ENCODE measurements at places on chromosomes 6 and 20.

DNA sequence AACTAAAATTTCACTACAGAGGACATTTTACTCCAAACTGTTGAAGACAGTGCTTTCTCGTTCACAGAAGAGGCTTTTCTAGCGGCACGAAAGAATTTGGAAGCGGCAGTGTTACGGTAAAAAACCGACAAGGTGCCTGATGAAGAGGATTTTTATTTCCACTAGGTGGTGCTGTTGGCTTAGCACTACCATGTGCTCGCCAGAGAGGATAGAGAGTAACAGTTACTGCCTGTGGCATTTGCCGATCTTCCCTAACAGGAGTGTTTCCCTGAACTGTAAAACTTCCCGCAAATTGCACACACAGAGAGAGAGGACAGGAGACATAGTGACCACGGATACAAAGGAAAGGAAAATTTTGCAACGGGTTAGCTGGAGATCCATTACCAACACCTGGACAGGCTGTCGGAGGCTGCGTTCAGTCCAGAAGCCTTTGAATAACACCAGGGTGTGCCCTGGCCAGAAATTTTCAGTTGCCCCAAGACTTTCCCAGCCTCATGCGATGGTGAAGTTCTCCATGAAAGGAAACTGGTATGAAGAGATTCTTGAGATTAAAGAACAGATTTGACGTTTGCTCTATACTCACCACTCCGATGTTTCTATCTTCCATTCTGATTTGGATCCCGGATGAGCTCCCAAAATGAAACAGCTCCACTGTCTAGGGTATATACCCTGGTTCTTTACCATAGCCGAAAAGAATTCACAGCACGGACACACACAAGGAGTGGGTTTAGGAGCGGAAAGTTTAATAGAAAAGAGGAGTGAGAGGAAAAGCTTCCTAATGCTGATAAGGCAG, 48.1 kb downstream of the HLA-DPB1 start:
- peak; percentile 48 for DNase-seq

- DNase-seq, result no peak
Observed at GRCh38 chr6:99613409-99613704, 6.7 kb downstream of the PRDM13 start.

- no peak for DNase-seq
Observed at GRCh38 chr20:36569847-36570429, 3.5 kb upstream of the TGIF2 start.

GRCh38 chr6:133724726-133725125, 164.2 kb upstream of the TCF21 start:
- no peak for DNase-seq

GRCh38 chr6:104613416-104614001, 246.2 kb downstream of the HACE1 start:
- DNase-seq, result no peak

DNA sequence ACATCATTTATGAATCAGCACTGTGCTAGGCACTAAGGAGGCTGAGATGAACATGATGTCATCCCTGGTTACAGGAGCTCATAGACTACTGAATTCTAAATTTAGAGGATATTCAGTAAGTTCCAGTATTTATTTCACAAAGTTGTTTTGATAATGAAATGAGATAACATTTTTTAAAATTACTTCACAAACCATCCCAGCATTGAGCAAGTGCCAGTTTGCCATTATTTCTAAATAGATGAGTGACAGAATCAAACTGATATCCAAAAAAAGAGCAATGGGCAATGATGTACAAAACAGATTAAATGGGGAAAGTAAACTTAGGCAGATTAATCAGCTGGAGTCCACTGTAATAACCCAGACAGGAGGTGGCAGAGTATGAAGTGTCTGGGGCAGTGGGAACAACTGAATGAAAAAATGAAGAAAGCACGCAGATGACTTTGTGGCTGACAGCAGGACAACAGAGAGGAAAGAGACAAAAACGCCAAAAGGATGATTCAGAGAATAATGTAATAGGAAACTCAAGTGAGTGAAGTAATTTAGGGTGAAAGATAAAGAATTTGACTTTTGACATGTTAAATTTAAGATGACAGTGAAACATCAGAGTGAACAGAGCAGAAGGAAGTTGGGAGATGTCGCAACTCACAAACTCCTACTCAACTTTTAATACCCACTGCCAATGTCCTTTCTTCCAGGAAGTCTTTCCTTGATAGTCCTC, 70.2 kb downstream of the RCAN2 start:
- no peak for DNase-seq

DNA sequence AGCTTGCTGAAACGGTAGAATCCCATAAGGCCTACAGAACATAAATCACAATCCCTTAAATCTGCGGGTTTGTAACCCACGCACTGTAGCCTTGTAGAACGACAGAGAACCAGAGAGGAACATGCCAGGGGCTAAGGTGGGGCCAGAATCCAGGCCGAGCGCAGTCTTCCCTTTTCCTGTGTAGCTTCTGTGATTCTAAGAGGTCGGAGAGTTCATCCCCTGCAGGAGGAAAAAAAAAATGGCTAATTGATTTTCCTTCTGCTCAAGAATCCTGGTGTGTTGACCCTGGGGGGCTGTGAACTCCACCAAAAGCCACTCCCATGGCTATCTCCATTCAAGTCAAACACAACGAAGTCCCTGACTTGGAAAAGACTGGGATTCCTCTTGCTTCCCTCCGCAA, 96.3 kb downstream of the SPTLC3 start:
- no peak for DNase-seq

DNA sequence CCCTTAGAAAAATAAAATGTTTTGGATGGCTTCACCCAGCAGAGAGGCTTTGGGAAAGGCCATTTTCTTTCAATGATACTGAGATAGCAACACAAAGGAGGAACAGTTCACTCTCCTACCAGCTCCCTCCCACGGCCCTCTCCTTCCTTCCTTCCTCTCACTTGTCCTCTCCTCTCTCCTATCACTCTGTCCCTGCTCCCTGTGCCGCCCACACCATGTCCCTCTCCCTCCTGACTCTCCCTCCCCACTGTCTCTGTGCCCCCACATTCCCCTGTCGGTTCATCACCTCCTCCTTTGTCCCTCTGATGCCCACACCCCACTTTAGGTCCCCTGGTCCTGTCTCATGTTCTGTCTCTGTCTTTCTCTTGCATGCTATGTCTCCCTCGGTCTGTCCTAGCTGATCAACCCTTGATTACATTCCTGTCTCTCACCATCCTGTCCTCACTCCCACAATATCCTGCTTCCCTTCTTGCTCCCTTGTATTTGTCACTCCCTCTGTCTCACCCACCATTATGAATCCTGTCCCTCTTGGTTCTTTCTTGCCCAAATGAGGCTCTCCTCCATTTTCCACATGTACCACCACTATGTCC, 30.1 kb downstream of the ELMO2 start:
- no peak for DNase-seq

DNA sequence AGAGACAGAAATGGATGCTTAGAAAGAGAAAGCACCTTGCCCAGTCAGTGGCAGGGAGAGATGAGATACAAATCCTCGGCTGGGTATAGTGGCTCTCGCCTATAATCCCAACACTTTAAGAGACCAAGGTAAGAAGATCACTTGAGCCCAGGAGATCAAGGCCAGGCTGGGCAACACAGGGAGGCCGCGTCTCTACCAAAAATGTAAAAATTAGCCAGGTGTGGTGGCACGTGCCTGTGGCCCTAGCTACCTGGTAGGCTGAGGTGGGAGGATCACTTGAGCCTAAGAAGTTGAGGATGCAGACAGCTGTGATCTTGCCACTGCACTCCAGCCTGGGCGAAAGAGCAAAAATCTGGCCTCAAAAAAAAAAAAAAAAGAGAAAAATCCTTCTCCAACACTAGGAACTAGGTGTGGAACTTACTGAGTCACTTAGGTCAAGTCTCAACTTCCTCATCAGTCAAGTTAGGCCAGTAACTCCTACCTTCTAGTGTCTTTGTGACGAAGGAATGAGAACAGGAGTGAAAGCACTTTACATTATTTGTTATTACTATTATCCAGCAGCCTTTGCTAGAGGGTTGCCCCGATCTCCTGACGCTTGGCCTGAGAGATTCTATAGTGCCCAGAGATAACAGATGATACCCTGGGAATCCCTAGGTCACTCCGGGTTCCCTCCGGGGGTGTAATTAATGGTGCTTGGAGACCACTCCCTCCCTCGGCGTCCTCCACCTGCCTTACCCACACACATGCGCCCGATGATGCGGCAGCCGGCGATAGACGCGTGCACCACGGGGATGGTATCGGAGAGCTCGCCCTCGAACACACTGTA, 918 bp downstream of the EIF6 start:
- DNase-seq, result peak; percentile 34

- DNase-seq, result no peak
Observed at GRCh38 chr6:105196076-105196475, 16.3 kb upstream of the POPDC3 start.

DNA sequence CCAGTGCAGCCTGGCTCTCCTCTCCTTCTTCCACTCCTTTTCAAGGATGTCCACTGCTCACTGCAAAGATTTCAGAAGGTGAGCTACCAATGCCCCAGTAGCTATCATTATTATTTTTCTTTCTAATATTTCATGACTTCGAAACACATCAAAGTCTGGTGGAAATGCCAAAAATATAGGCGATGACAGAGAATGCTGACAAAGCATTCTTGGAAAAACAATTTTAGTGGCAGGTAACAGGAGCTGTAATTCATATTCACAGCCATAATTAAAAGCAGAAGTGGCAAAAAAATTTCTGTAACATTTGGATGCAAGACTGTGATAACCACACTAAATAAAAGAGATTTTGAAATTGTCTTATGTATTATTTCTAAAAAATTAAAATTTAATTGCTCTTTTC, 133.6 kb downstream of the RALGAPA2 start:
- DNase-seq, result no peak

GRCh38 chr6:169566961-169567750, 134.7 kb downstream of the WDR27 start:
- no peak for DNase-seq

GRCh38 chr20:22466447-22467171, 117.8 kb downstream of the FOXA2 start:
- DNase-seq, result no peak

- no peak for DNase-seq
Observed at GRCh38 chr20:7775072-7775471, 165.2 kb downstream of the HAO1 start.

DNA sequence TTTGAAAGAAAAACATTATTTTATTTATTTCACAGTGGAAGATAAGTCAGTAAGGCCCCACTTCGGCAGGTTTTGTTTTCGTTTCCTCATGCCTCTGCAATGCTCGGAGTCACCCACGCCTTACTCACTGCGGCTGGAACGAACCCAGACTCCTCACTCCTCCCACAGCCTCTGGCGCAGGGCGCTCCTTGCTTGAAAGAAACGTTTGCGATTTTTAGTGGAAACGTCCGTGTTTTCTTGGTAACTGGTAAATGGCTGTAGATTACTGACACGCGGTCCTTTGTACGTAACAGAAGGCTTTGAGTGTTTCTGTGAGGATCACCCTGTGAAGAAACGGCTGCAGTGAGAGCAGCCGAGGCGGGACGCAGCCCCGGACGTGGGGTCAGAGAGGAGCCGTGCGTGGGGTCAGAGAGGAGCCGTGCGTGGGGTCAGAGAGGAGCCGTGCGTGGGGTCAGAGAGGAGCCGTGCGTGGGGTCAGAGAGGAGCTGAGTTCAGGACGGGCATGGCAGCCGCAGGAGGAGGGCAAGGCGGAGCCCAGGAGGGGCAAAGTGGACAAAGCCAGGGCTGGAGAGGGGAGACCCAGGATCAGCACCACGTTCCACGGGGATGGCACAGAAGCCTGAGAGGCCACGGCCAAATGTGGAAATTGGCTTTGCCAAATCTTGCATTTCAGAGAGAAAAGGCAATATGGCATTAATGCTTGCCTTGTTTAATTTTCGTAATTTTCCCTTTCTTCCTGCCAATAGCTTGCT, 198.6 kb upstream of the THBS2 start:
- DNase-seq, result peak; percentile 50

DNA sequence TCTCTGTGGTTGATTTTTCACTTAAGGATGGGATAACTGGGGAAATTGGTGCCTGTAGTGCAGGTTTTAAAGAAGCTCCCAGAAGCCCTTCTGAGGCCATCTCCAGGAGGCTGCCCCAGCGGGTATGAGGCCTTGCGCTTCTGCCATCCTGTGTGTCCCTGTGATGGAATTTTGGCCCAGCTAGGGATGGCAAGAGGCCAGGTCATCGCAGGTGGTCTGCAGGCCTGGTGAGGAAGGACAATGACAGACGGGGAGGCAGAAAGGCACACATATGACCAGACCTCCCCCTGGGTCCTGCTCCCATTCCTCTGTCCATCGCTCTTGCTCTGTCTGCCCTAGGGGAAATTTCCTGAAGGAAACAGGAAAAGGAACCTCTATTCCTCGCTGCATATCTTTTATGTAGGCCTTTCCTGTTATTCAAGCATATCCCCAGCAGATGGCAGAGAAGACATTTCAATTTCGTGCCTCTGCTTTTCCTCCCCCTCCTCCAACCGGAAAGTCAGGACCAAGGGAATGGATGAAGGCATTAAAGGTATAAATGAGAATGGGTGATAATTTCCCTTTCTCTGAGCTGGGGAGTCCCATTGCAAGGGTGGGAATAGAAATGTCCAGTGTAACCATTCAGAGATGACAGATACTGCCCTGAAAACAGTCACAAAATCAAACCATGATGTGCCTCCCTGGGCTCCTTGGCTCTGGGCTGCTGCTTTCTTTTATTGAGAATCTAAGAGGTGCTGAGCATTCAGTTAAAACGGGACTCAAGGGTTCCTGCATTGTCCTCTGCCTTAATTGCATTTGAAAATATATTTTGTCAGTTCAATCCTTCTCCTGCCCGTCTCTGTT, 17.6 kb upstream of the HLA-F start:
- DNase-seq, result peak; percentile 54

DNA sequence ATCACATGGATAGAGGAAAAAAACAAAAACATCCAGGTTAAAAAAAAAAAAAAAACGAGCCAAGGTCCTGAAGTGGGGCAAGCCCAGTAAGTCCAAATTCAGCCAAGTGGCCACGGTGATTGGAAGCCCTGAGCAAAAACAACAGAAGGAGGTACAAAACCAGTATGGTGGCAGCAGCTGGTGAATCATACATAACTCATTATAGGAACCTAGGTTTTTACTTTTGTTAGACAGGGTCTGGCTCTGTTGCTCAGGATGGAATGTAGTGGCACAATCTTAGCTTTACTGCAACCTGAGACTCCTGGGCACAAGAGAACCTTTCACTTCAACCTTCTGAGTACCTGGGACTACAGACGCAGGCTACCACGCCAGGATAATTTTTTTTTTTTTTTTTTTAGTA, 22.7 kb upstream of the MYB start:
- no peak for DNase-seq

DNA sequence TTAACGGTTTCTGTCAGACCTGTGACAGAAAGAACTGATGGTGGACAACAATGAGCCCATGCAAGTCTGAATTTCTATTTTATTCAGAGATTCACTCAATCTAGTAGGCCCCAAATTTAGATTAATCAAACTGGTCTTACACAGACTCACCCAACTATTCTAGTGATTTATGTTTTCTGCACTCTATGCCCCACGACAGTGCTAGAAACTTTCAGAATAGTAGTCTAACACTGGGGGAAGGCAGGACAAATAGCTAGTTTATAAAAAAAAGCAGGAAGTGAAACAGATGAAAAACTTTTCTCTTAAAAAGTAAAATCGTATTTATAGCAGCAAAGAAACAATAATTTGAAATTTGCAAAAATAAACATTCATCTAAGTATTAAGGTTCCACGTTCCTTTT, 5.0 kb downstream of the TCP11 start:
- no peak for DNase-seq

GRCh38 chr6:100724696-100725095, 156.4 kb downstream of the ASCC3 start:
- no peak for DNase-seq

All from LoVo (cell line).